ENCODE measurements at places on chromosomes 1 and 21. TPM values are rescaled to one million over a fixed set of nuclear protein-coding genes. Genes with fewer than 3 reads are reported as not detected.

GRCh38 chr1:40818264-40818961 is 34.8 kb downstream of the KCNQ4 start:
- DNase-seq: peak; percentile 92

DNA sequence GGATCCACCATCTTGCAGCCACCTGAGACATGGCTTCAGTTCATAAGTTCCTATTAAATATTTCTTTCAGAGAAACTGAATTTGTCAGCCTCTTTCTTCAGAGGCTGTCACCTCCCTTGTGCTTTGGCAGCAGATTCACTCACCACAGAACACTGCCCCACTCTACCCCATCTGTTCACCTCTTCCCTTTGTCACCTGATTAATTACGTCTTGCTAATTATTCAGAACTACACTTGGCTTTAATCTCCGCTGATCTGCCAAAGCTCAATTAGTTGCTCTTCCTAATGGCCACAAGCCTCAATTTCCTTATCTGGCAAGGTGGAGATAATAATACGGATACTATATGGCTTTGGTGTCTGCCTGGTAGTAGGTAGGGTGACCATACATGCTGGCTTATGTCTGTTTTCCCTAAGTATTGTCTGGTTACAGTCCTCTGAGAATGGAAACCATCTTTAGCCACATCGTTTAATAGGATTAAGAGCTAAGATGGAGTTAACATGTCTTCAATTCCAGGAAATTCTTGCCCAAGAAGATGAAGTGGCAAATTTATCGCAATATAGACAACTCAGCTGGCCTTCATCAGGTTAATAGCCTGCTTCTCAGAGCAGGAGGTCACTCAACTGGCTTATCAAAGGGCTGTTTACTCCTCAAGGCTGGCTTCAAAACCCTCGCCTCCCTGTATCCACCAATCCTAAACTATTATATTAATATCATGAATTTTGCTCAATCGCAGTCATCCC is 58.2 kb upstream of the ADAR start:
- no peak for DNase-seq

- no peak for DNase-seq
Measured at GRCh38 chr21:38910390-38911067, 104.8 kb downstream of the ETS2 start.

DNA sequence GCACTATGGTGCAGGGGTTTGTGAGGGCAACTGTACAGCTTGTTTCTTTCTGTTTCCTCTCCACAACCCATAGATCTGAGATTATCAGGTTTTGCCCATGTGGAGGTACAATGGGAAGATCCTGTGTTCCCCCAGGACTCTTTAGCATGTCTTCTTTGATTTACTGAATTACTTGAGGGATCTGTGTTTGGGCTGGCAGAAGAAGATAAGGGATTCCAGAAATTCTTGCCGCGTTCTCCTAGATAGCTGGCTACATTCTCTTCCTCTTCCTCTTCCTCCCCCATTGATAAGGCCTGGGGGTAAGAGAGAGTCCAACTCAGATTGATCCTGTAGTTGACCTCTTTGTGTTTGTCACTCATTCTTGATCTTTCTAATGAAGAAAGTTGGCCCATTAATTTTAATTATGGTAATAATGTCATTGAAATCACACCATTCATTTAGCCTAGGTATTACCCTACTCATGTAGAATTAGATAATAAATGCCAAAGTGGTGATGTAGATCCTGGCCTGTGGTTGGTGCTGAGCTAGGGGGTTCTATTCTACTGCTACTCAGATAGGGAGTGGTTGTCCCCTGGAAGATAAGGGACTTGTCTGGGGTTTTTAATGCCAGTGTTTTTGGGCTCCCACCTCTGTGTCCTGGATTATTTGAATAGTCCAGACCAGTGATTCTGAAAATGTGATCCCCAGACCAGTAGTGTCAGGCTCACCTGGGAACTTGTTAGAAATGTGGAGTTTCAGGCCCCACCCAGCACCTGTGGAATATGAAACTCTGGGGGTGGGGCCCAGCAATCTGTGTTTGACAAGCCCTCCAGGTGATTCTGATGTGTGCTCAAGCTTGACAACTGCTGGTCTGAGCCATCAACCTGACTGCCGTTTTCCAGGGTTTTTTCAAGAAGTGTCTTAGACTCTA is 122.2 kb downstream of the NOS1AP start:
- DNase-seq: no peak

- no peak for DNase-seq
Measured at GRCh38 chr1:213828867-213829266, 158.9 kb upstream of the PROX1 start.

DNA sequence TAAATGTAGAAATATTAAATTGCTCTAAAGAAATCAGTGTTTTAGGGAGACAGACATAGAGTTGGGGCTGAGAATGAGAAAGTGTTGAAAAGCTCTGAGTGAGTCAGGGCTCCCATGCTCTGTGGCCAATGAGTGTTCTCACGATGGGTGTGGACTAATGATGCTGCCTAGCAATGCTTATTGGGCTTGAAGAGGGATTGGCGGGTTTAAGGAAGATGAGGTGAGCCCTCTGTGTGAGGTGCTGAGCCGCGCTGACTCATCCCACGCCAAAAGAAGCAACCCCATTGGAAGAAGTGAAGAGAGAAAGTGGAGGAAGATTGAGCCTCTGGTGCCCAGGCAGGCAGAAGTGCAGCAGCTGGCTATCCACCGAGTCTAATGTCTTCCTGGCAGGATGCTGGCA is 65.1 kb upstream of the DPT start:
- DNase-seq: no peak

ASAP3 gene
- total RNA-seq: 0.63 TPM

All from activated CD4-positive, alpha-beta memory T cell treated with anti-CD3 and anti-CD28 coated beads, Interleukin-2, amount 10 ng/mL, durations not matched to agents 7 days and 5 days (primary cell).